Stimulated activated CD4-positive, alpha-beta T cell treated with anti-CD3 and anti-CD28 coated beads, Interleukin-15, amount 100 ng/mL, for 48 hours (primary cell): ENCODE measurements at places on chromosomes 4 and X.
A peak's percentile ranks its signal among the peaks of the same experiment; 100 is the strongest.

DNA sequence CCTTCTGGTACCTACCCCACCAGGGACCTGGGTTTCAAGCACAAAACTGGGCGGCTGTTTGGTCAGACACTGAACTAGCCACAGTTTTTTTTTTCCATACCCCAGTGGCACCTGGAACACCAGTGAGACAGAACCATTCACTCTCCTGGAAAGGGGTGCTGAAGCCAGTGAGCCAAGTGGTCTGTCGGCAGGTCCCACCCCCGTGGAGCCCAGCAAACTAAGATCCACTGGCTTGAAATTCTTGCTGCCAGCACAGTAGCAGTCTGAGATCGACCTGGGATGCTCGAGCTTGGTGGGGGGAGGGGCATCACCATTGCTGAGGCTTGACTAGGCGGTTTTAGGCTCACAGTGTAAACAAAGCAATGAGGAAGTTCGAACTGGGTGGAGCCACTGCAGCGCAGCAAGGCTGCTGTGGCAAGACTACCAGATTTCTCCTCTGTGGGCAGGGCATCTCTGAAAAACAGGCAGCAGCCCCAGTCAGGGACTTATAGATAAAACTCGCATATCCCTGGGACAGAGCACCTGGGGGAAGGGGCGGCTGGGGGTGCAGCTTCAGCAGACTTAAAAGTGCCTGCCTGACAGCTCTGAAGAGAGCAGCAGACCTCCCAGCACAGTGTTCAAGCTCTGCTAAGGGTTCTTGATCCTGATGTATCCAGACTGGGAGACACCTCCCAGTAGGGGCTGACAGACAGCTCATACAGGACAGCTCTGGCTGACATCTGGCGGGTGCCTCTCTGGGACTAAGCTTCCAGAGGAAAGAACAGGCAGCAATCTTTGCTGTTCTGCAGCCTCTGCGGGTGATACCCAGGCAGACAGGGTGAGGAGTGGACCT, 223.0 kb downstream of the COX18 start:
- no peak for DNase-seq

GRCh38 chrX:140180585-140180984, 215.3 kb upstream of the CXorf66 start:
- no peak for DNase-seq

DNA sequence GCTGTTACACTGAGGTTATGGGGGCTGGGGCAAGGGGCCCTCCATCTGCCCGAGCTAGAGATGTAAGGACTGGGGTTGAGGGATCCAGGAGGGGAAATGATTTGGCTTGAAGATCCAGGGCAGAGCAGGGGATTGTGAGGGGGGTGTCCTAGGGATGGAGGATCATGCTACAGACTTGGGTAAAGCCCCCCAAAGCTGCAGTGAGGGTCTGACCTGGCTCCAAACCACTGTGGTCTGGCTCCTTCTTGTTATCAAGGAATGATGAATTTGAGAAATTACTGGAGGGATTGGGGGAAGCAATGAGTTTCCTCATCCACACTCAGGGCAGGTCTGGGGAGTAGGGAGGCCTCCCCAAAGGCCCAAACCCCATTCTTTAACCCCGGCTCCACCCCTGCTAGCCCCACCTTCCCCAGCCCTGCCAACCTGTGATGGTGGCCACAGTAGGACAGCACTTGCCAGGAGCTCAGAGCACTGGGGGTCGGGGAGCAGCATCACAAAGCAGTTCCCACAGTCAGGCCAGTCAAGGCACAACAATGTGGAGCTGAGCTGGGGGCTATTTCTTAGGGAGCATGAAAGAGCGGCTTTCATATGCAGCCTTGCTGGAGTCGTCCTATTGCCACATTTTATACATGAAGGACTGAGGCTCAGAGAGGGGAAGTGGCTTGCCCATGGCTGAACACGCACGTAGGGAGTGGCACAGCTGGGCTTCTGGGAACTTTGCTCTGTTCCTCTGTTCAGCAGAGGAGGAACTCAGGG, 165.5 kb downstream of the EFNB1 start:
- DNase-seq: no peak

GRCh38 chrX:134821370-134821769, 163.1 kb upstream of the PLAC1 start:
- DNase-seq: no peak

GRCh38 chr4:42501624-42502401, 104.5 kb downstream of the SHISA3 start:
- no peak for DNase-seq

- no peak for DNase-seq
These were observed 376.4 kb upstream of the NOCT start for GRCh38 chr4:138639018-138639741.

DNA sequence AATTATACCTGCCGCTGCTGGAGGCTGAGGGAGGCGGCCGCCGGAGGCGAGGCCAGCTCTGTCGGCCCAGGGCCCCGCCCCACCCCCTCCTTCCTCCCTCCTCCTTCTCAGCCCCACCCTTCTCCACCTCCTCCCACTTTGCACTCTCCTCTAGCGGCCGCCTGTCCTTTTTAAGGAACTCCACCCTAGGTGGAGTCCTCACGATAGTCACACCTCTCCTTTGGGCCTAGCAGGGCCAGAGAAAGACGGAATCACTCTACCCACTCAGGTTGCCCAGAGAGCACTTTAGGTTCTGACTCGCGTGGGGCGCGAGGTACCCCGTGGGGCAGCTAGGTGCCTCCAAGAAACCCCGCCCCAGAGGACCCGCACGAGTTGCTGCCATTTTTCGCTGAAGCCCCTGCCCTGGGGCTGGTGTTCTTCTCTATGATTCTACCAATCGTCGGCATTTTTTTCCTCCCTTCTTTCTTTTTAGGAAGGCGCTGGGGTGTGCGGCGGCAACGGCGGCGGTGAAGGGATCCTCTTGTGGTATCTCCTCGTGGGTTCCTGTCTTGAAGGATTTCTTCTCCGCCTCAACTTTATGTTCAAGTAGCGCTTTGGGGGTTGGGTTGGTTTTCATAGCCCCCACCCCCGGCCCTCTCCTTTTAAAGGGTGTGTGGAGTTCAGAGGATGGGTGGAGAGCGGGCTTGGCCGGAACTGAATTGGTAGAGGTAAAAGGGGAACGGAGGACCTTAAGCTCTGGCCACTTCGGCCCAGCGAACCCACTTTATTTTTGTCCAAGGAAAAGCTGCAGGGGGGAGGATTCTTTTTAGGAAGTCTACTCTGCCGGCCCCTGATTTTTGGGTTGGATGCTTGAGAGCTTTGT, at the start of gene KLF8:
Gene KLF8 (plus strand): TSS at position 136 of the 862 bp plus-strand sequence. CDS start 979 bp downstream, outside the sequence.
- DNase-seq: peak; percentile 29

DNA sequence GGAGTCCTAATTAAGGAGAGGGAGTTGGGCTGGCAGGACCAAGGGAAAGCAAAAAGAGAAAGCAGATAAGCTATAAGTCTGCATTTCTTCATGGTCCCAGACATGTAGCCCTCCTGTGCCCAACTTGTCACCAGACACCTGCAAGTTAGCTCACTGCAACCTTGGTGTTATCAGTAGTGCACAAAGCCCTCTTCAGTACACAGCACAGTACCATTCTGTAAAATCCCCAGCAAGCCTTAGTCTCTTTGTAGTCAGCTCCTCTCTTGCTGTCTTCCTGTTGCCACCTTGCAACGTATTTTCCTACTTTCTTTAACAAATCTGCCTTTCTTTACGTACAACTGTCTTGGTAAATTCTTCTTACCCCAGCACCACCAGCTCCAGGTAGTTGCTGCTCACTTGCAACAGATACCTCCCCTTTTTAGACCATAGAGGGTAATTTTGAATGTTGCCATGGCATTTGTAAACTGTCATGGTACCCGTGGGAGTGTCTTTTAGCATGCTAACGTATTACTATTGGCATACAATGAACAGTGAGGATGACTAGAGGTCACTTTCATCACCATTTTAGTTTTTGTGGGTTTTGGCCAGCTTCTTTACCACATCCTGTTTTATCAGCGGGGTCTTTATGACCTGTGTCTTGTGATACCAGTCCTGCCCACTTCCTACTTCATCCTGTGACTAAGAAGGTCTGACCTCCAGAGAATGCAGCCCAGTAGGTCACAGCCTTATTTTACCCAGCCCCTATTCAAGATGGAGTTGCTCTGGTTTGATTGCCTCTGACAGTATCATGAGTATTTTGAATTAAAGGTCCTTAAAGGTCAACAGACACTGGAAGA, 28.3 kb upstream of the AP1S2 start:
- DNase-seq: no peak

- DNase-seq: no peak
These were observed 332.3 kb downstream of the PTTG2 start for GRCh38 chr4:38292529-38292928.

DNA sequence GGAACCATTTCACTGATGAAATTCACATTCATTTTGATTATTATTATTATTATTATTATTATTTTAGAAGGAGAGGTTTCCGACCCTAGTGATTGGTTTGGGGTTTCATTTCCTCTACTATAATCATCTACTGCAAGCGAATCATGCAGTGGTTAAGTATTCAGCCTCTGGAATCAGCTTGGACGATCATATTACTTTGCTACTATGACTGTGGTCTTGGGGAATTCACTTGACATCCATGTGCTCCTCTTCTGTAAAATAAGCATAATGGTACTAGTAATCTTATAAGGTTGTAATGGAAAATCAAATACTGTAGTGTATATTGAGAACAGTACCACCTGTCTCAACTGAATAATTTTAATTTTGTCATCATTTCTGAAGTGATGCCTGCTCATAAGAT, 132.1 kb upstream of the SLC4A4 start:
- DNase-seq: no peak

GRCh38 chrX:1860936-1861594, 246.2 kb downstream of the ASMT start:
- DNase-seq: no peak

- DNase-seq: no peak
These were observed 375.1 kb downstream of the FAT4 start for GRCh38 chr4:125689805-125690204.

GRCh38 chr4:82450966-82451755, 20.8 kb downstream of the ENOPH1 start:
- DNase-seq: no peak

GRCh38 chr4:180060159-180060889, 2182.9 kb upstream of the TENM3 start:
- no peak for DNase-seq

DNA sequence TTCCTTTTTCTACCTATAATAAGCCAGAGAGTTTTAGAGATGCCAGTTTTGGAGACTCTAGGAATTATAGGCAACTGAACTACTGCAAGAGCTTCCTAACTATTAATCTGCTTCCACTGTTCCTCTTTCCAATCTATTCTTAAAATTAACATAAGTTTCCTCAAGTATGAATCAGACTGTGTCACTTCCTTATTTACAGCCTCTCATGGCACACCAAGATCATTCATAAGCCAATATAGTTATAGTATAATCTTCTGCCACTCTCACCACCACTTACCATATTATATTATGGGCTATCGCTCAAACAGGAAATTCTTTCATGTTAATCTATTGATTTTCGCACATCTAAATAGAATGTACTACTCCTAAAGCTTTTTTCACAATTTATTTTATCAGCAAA, 383.5 kb downstream of the STPG2 start:
- no peak for DNase-seq

DNA sequence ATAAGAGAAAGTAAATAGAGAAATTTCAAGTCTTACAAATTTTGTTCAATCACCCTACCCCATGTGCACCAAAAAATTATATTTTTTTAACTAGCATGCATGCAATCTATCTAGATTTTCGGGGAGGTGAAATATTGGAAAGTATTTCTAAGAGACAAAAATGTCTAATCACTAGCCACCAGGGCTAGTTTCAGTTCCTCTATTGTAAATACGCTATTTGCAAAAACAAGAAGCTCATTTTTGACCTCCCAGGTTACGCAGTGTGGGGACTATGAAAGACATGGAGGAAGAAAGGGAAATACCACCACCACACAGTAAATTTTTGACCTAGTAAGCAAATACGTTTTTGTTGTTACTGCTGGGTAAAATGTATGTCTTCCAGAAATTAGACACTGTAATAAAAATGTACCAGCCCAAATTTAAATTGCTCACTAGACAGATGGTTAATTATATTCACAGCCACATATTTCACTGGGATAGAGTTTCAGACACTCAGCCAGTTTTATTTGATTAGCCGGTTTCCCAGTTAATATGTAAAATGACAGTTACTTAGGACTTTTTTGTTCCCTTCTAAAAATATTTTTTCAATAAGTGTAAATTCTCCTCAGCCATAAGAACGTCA, 2.2 kb downstream of the NEXMIF start:
- DNase-seq: no peak

DNA sequence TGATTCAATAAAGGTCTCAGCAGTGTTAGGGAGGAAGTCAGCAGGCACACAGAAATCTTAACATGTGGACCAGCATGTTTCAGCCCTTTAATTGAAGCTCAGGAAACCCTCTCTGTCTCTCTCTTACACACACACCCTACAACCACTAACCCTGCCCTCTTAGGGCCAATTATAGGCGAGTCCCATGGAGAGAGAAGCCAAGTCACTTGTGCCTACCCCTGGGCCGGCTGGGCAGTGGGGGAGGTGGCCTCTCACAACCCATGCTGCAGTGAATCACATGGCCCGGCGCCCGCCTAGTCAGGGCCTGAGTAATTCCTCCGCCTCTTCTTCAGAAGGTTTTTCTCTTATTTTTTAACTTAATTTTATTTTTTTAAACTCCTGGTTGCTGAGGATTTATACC, 3.7 kb downstream of the FGD1 start:
- no peak for DNase-seq

DNA sequence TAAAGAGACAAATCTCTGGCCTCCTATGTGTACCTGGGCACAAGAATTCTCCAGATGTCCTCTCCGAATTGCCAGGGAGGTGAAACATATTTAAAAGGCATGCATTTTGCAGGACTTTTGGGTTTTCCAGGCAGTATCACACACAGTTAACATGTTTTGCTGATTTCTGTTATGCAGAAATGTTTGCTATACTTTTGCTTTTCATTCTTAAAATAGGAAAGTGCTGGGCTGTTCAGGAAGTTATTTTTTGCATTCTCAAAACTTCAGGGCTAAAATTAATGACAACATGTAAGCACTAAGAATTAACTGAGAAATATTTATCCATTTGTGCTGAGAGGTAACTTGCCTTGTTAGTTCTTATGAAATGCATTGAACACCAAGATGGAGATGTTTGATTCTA, 390.7 kb upstream of the CTSO start:
- no peak for DNase-seq

DNA sequence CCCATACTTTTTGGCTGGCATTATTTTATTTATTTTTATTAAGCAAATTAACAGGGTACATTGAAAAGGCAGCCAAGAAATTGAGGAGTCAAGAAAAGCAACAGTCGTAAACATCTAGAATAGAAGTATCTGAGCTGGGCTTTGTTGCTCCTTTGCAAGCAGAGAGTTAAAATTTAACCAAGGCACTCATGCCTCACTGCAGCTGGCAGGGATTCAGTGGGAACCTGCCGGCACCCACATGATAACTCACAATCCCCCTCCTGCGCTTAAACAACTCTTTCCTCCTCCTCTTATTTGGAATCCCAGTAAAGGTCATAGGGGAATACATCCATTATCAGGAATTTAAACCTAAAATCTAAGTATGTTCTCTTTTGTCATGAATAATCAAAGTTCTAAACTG, 115.5 kb downstream of the SOX3 start:
- no peak for DNase-seq

- no peak for DNase-seq
These were observed 2.5 kb downstream of the CXCL1 start for GRCh38 chr4:73871511-73872310.

- no peak for DNase-seq
These were observed 5.8 kb downstream of the FAM114A1 start for GRCh38 chr4:38873290-38873944.
